ENCODE measurements at places on chromosomes 1 and 21. TPM values are rescaled to one million over a fixed set of nuclear protein-coding genes. Genes with fewer than 3 reads are reported as not detected.

Gene NDUFS2
- 98.6 TPM for total RNA-seq

Gene XCL2
- total RNA-seq: not detected

Gene OR2T11
- not detected for total RNA-seq

Gene HJV
- total RNA-seq: not detected

Gene UTS2
- not detected for total RNA-seq

Gene SYPL2
- not detected for total RNA-seq

Gene PRAMEF13
- total RNA-seq: not detected

Gene MORN1
- total RNA-seq: 8.2 TPM

Gene OR2T12
- not detected for total RNA-seq

Gene LORICRIN
- not detected for total RNA-seq

Gene SELP
- total RNA-seq: 14.8 TPM

Gene TMPRSS15
- total RNA-seq: not detected

Gene HAO2
- not detected for total RNA-seq

Gene ATP8B2
- total RNA-seq: 84.5 TPM

Gene KMO
- not detected for total RNA-seq

Gene KCNK2
- total RNA-seq: 0.38 TPM

Gene SLC9C2
- not detected for total RNA-seq

Gene ARMH1
- 0.33 TPM for total RNA-seq

Gene SLC2A5
- total RNA-seq: under 0.01 TPM

Gene OR2L3
- not detected for total RNA-seq

Gene RASAL2
- total RNA-seq: 50.5 TPM

Gene FAM78B
- total RNA-seq: 0.57 TPM

Gene GPBP1L1
- 128 TPM for total RNA-seq

Gene PLA2G5
- not detected for total RNA-seq

Gene GCSAML
- total RNA-seq: not detected

Gene NTNG1
- 2.2 TPM for total RNA-seq

Gene TNFRSF9
- total RNA-seq: 0.96 TPM

Gene TDRD10
- 4.8 TPM for total RNA-seq

Gene EPHA10
- total RNA-seq: not detected

Gene TFF2
- not detected for total RNA-seq

Gene PLA2G2F
- not detected for total RNA-seq

Gene PCP4L1
- not detected for total RNA-seq

Gene SPRR2F
- total RNA-seq: not detected

All from vein endothelial cell (primary cell).